ENCODE measurements at places on chromosomes 16 and 17.
A peak's percentile ranks its signal among the peaks of the same experiment; 100 is the strongest.

- no peak for DNase-seq
Measured at GRCh38 chr17:9475101-9475658, 100.4 kb downstream of the STX8 start.

GRCh38 chr16:78704416-78704815 lies 605.0 kb downstream of the WWOX start:
- no peak for DNase-seq

DNA sequence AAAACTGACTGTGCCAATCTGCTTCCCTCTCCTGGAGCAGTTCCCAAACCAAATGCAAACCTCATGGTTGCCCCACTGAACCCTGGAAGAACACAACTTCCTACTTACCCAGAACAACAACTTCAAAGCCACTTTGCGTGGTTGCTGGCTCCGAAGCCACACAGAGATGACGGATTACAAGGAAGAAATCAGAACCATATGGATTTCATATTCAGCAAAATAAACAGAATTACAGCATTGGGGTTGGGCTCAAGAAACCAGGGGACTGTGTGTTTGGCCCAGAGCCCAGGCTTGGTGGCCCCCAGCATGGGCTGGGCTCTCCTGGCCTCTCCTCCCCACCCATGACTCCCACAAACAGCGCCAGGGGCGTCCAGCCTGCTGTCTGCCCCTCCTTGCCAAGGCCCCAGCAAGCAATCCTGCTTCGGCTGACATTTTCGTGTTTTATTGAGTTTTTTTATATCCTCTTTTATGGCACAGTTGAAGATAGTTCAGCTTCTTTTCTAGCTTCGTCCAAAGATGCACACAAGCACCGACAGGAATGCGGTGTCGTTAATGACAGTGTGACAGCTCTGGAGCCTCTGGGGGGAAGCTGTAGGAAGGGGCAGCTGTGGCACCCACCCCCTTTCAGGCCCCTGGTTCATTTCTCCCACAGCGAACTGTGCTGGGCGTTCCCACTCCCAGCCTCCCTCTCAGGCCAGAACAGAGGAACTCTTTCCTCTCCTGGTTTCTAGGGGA lies 137.1 kb downstream of the GAS7 start:
- DNase-seq = no peak

DNA sequence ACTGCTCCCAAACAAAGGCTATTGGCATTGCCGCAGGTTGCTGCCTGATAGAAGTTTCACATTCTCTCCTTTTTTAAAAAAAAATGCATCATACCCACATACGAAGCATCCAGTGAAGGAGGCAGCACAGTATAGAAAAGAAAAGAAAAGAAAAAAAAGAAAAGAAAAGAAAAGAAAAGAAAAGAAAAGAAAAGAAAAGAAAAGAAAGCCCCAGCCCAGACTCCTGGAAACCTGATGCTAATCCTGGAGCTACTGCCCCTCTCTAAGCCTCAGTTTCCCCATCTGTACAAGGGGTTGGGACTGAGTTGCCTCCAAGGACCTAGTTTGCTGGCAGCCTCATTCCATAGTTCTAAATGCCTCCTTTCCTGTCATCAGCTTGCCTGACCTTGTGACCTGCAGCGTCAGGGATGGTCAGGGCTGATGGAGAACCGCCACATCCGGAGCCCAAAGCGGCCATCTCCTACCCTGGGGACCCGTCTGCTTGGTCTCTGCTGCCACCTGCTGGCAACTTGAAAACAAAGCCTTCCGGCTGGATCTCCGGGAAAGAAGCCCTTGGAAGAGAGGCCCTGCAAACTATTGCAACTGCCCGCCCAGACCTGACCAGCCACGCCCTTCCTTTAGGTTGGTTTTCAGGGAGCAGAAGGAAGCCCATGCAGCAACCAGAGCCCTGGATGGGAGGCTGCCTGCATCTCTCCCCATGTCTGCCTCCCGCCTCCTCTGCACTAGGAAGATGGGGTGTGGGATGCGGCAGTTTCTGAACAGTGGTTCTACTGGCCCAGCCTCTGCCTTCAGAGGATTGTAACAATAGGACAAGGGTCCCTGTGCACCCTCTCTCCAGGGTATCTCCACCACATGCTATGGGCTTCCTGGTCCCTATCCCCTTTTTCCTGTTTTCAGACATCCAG lies 13.0 kb downstream of the AIPL1 start:
- peak; percentile 20 for DNase-seq

All from NCI-H1417 treated with DMSO at 0.1 percent for 48 hours (cell line).